ENCODE measurements at places on chromosomes 7 and 10.

DNA sequence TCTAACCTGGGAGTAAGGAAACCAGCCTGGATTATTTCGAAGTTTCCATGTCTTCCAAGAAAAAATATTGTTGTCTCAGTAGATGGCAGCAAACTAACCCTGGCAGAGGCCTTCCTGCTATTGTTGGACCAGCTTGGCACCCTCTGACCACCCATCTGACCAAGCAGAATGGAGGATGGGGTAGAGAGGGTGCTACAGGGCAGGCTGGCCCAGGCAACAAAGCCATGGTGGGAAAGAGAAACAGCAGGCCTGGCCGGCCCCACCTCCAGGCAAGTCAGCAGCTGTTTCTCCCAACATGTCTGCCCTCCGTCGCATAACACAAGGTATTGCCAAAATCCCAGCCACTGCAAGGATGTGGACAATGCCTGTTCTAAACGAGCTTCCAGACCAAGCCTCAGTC, 95.0 kb downstream of the FAM53B start:
- H3K4me1 ChIP-seq = peaks cover 94% of the 10 kb centered on the region
- DNase-seq = peak; percentile 43
- H3K4me3 ChIP-seq = no peak overlapping the region
- no peaks in the 10 kb centered on the region for H3K36me3 ChIP-seq

GRCh38 chr10:42809676-42810075, 27.1 kb downstream of the BMS1 start:
- no peaks in the 10 kb centered on the region for H3K4me1 ChIP-seq
- H3K27me3 ChIP-seq = no peaks in the 10 kb centered on the region
- H3K4me3 ChIP-seq = no peak overlapping the region
- no peak for DNase-seq

DNA sequence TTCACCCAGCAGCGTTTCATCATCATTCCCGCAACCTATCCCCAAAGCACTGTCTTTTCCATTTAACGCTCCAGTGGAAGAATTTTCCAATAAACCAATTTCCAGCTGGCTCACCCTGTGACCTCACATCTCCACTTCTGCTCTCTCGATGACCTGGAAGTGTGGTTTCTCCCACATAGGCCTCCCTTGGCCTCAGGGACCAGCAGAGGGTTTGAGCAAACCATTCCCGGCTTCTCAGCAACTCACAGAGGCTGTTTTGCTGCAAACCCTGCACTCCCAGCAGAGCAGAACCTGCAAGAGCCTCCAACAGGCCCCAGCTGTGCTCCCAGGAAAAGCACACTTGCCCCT, 523.0 kb upstream of the FOXK1 start:
- no peaks in the 10 kb centered on the region for H3K36me3 ChIP-seq
- H3K27me3 ChIP-seq = no peaks in the 10 kb centered on the region
- no peak overlapping the region for H3K4me3 ChIP-seq

DNA sequence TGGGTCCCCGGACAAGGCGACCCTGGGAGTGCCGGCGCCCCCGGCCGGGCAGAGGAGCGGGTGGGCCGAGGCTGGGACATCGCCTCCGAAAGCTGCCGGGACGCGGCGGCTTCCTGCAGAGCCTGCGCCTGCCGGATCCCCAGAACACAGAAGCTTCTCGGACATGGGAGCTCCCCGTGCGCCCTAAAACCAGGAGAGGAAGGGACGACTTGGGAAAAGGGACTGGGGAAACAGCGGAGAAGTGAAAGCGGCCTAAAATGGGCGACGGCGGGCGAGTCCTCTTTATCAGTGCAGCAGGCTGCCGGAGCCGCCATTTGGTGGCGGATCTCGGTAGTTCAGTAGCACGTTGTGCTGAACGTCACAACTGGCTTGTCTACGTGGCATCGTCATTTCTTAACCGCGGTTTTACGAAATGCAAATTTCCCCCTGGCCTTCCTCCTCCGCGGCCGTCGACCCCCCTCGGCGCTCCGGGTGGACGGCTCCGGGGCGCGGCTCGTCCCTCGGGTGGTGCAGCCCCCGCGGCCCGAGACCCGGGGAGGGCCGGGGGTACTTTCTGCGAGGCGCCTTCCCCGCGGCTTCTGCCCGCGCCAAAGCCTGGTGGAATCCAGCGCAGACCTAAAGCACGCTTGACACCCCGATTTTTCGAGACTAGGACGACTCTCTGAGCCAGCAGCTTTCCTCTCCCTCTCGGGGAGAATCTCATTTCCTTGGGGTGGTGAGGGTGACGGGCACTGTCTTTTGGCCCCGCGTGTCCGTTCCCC, 9.9 kb upstream of the SPAG6 start:
- peak; percentile 37 for DNase-seq
- H3K4me1 ChIP-seq = peaks cover 26% of the 10 kb centered on the region
- peaks cover 62% of the 10 kb centered on the region for H3K27me3 ChIP-seq
- no peak overlapping the region for H3K27ac ChIP-seq

- H3K4me1 ChIP-seq = no peaks in the 10 kb centered on the region
- no peak overlapping the region for H3K27ac ChIP-seq
- H3K4me3 ChIP-seq = no peak overlapping the region
- no peak for DNase-seq
Observed at GRCh38 chr7:80082213-80082612, 52.4 kb upstream of the GNAI1 start.

- peaks cover under 1% of the 10 kb centered on the region for H3K4me1 ChIP-seq
- H3K27me3 ChIP-seq = no peaks in the 10 kb centered on the region
- DNase-seq = no peak
- H3K4me3 ChIP-seq = no peak overlapping the region
- H3K27ac ChIP-seq = no peak overlapping the region
- H3K36me3 ChIP-seq = no peaks in the 10 kb centered on the region
Observed at GRCh38 chr7:135248546-135248945, 14.9 kb downstream of the STRA8 start.

GRCh38 chr7:92723943-92724342, 112.4 kb downstream of the CDK6 start:
- H3K27ac ChIP-seq = no peak overlapping the region
- no peaks in the 10 kb centered on the region for H3K4me1 ChIP-seq
- H3K4me3 ChIP-seq = no peak overlapping the region
- no peak for DNase-seq
- peaks cover 3% of the 10 kb centered on the region for H3K36me3 ChIP-seq

GRCh38 chr7:7254319-7254718, 72.0 kb downstream of the C1GALT1 start:
- DNase-seq = no peak
- no peaks in the 10 kb centered on the region for H3K36me3 ChIP-seq
- H3K4me3 ChIP-seq = no peak overlapping the region
- H3K4me1 ChIP-seq = peaks cover 14% of the 10 kb centered on the region
- H3K27me3 ChIP-seq = no peaks in the 10 kb centered on the region

DNA sequence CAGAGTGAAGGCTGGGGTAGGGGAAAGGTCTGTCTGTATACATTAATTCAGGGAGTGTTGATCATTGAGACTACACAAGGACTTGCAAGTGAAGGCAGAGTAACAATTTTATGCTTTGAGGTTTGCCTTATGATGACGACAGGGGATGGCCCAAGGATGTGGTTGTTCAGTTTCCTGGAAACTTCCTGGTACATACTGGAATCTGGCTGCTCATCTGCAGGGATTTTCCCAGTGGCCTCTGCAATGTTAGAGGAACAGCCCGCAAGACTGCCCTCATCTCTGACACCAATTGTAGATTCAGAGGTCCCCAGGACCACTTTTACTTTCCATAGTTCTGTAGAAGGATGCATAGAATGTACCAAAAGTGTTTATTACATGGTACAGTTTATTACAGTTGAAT, 189.6 kb downstream of the TMEM178B start:
- no peak overlapping the region for H3K27ac ChIP-seq
- H3K27me3 ChIP-seq = no peaks in the 10 kb centered on the region
- H3K4me3 ChIP-seq = no peak overlapping the region
- peaks cover 4% of the 10 kb centered on the region for H3K4me1 ChIP-seq

- no peaks in the 10 kb centered on the region for H3K27me3 ChIP-seq
- no peaks in the 10 kb centered on the region for H3K4me1 ChIP-seq
Observed at GRCh38 chr7:25087855-25088254, 37.2 kb downstream of the CYCS start.

DNA sequence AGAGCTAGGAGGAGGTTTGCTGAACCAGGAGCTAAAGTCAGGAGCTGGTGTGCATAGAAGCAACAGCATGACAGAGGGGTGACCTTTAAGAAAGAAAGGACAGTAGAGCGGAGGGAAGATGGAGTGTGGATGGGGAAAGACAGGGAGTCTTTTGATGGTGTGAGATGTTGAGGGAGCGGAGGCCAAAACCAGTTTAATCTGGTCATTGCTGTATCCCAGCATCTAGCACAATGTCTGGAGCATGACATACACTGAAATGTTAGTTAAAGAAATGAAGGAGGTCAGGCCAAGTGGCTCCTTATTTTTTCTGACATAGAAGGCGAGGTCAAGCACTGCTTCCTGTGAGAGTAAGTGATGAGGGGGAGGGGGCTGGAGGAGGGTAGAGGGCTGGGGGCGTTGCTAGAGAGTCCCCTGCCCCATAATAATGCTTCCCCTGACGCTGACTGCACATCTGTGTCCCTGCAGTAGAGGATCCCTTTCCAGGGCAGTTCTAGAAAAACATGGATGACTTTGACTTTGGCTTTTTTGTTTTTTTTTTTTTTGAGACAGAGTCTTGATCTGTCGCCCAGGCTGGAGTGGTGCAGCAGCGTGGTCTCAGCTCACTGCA, 70.2 kb downstream of the ZNF467 start:
- no peak for DNase-seq
- no peak overlapping the region for H3K27ac ChIP-seq
- H3K4me3 ChIP-seq = no peak overlapping the region
- H3K36me3 ChIP-seq = no peaks in the 10 kb centered on the region
- no peaks in the 10 kb centered on the region for H3K4me1 ChIP-seq
